ENCODE measurements at places on chromosomes 12 and 14.

DNA sequence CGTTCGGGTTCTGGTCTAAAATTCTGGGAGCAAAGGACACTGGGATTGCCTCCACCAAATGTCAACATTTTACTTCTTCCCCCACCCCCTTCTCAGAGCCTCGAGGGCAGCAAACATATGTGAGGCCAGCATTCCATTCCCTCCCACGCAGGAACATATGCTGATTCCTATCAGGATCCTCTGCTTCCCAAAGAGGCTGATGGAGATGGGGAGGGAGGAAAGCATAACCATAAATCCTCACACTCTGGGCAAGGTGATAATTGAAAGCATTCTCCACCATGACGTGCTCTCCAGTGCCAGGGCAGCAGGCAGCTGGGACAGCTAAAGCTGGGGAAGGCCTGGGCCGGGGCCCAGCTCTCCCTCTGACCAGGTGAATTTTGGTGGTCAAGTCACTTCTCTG lies 395.0 kb downstream of the ZFP36L1 start:
- no peak for DNase-seq

DNA sequence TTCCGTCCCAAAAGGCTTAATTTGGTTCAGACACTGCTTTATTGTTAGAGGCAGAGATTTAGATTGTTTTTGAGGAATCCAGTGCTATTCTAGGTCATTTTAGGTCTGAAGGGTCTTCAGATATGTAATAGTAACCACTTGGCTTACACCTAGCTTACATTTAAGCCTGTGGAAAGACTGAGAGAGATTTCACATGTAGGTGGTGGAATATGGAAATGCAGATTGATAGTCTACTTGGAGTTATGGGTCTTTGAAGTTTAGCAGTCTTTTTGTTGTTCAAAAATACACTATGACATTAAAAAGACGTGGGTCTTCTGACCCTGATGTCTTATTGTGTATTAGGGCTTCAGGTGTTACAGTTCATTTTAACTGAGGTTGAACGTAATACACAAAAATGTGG lies 51.4 kb upstream of the CCT2 start:
- no peak for DNase-seq

DNA sequence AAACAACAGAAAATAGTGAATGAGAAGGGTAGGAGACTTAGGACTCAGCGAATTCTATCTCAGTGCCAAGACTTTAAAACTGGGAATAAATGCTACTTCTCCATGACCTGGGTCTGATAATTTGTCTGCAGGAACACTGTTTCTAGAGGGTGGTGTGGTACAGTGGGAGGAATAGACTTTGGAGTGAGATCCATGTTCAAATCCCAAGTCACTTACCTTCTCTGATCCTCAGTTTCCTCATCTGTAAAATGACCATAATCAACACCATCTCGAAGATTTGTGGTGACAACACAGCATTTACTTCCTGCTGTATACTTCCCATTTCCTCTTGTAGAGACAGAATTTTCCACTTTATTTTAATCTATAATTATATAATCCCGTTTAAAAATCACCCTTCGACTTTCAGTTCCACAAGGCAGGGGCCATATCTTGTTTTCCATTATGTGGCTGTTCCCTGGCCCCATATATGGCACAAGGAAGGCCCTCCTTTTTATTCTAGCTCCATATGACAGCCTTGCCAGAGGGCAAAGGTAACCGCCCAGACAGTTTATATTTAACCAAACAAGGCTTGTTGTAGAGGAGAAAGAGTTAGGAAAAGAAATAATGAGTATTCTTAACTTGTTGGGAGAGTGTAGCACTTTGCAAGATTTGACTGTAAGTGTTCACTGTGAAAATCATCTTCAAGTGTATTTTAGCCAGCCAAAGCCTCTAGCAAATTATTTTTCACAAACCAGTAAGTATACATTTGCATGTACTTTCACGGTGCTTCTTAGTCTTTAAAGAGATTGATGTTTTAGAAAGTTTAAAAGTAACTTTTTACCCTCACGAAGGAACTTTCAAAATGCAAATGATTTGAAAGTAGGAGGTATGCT lies 243.1 kb downstream of the AKAP6 start:
- DNase-seq = no peak

GRCh38 chr12:27711317-27711682 lies 668 bp downstream of the MRPS35 start:
- no peak for DNase-seq

DNA sequence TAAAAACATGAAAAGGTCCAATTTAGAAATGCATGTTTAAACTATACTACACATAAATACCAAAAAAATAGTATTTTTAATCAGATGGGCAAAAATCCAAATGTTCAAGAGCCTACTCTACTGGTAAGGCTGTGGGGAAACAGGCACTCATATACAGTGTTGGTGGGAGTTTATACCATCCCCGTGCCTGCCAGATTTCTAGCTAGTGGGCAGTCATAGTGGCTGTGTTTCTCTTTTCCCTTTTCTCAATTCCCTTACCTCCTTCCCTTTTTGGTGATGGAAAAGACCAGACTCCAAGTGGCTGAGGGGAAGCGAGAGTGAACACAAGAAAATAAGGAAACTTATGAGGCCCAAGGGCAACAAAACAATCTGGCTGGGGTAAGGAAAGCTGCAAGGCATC lies 14.7 kb downstream of the ZNF641 start:
- no peak for DNase-seq

- DNase-seq = no peak
Observed at GRCh38 chr12:12004524-12004923, 66.2 kb upstream of the BCL2L14 start.

- DNase-seq = no peak
Observed at GRCh38 chr12:111441107-111441928, 35.6 kb downstream of the SH2B3 start.

GRCh38 chr12:69880571-69880970 lies 55.5 kb downstream of the MYRFL start:
- DNase-seq = no peak

GRCh38 chr14:102965282-102965681 lies 42.8 kb downstream of the AMN start:
- no peak for DNase-seq

GRCh38 chr14:95197551-95197950 lies 40.2 kb upstream of the DICER1 start:
- DNase-seq = no peak

DNA sequence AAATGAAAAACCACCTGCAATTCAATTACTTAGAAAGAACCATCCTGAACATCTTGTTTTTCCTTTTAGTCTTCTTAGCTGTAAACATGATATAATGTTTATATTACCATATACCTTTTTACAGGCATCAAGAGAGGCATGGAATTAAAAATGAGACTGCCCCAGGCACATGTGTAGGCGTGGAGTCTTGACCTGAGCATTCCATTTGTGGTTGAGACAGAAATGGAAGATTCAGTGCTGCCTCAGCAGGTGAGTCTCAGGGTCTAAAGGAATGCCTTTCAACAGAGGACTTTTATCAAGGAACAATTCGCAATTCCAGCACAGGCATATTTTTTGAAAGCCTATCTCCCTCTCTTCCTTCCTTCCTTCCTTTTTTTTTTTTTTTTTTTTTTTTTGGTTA lies 8.0 kb upstream of the NANOGNB start:
- no peak for DNase-seq

DNA sequence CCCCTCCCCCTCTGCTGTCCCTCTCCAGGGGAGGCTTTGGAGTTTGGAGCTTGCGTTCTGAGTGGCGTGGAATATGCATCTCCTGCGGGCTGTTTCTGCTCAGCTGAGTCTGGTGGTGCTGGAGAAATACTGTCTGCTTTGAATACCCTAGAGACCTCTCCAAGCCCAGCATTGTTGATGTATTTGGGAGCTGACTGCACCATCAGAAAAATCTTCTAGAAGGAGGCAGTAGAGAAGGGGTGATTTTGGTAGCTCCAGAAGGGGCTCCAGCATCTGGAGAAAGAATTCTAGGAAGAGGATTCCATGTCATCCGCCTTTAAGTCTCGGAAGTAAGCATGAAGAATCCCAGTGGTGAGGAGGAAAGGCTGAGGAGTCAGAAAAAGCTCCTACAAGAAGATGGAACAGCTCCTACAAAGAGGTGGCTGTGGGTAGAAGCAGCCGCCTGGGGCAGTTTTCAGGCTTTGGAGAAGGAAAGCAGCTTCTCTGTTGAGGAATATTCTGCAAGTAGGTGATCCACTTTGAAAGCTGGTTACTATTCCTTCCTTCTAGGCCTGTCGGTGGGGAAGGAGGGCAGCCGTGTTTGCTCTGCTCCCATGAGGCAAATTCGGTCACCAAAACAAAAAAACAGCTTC lies 9.7 kb downstream of the MLXIP start:
- no peak for DNase-seq

DNA sequence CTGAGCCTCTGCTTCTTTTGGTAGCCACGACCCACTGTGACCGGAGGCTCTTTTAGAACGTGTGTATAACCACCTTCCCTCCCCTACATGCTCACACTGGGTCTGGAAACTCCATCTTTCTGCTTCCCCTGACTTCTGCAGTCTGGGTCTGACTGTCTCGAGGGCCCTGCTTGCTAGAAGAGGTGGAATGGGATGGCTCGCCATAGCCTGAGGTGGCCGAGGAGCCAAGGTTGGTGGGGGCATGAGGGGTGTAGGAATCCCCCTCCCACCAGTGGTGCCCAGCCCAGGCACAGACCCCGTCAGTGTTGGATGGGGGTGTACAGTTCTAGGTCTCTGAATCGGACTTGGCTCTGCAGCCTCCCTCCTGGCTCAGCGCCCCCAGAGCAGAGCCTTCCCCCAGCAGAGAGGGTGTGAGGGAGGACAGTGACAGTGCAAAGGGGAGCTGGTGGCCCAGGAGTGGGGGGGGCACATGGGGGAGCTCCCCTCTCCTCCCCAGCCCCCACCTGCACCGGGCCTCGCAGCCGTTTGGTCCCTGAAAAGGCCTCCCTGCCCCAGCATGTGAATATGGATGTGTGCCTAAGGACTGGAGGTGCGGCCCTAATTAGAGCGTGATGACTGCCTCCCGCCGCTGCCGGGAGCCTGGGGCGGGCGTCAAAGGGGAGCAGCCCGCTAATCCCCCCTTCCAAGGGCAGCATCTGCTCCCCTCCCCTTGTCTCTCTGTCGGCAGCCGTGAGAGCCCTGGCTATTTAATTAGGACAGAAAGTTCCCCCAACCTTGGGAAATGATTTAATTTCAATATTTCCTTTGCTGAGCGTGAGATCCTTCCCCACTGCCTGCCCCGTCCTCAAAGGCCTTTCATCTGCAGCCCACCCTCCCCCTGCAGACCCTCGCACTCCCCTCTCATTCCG lies 196.2 kb upstream of the C14orf180 start:
- no peak for DNase-seq

DNA sequence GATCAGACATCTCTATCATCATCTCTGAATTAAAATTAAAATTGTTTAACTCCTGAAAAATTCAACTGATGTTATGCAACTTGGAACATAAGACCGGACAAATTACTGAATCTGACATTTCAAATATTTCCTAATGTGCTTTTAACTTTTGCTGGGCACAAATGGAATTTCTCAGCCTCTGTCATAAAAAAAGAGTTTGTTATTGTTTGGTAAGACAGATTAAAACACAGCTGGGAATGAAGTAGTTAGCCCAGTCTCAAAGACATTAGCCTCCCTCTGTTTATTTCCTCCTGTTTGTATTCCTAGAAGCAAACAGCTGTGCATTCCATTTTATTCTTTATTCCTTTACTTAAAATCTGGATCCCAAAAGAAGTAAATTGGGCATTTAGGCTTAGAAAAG lies 29.4 kb downstream of the PLEKHA5 start:
- DNase-seq = no peak

DNA sequence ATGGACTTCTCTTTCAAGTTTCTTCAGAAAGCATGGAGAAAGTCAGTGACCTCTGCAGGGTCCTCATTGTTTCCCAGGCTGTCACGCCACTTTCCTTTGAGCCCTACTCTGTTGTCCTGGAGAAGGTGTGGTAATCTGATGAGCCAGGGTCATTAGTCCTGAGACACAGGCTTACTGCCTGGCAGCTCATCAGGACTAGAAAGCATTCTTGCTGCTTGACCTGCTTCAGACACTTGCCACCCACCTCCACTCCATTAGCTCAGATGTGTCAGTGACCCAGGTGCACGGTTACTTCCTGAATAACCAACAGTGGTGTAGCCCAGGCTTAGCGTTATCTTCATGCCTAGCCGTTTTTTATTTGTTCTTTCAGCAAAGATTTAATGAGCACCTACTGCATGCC lies 93.9 kb downstream of the FGD4 start:
- DNase-seq = no peak

DNA sequence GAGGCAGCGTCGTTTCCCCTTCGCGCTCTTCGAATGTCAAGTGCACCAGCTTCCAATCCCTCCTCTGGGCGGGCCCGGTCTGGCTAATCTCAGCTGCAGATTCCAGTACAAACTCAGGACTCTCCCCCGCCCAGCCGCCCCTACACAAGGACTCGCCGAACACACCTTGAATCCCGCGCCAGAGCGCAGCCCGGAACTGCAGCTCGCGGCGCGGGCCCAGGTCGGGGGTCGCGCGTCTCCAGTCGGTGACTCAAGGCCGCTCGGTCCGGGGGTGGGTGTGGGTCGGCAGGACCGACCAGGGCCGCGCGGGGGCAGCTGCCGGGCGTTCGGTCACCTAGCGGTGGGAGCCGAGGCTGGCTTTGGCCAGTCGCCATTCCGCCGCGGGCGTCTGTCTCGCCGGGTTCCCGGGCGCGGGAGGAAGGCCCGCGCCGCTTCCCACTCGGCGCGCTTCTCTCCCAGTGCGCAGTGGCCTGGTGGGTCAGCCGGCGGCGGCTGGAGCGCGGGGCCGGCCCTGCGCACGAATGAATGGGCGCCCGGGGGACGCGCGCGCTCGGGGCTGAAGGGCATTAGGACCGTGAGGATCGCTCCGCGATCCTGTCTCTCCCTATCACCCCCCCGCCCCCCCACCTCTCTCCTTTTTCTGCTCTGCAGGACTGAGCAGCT lies at the start of gene GALNT16:
GALNT16 (plus strand) TSS at position 632 of the 663 bp plus-strand sequence. CDS start 133 bp downstream, outside the sequence.
- DNase-seq = no peak

DNA sequence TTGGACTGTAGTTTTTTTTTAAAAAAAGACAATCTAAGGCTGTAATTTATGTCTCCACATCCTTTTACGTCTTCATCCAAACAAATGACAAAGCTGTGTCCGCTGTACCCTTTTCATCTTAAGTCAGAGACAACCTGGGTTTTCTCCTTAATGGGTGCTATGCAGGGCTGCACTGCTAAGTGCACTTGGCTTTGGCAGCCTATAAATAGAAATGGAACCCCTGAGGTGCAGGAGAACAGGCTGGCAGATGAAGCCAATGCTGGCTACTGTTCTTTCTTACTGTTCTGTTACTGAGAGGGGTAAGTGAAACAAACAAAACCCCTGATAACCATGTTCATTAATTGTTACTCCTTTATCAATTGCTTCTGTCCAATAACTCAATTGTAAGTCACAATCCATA lies 47.1 kb upstream of the KICS2 start:
- DNase-seq = no peak

- DNase-seq = peak; percentile 39
Observed at GRCh38 chr12:49671031-49671765, 36.0 kb downstream of the FMNL3 start.

DNA sequence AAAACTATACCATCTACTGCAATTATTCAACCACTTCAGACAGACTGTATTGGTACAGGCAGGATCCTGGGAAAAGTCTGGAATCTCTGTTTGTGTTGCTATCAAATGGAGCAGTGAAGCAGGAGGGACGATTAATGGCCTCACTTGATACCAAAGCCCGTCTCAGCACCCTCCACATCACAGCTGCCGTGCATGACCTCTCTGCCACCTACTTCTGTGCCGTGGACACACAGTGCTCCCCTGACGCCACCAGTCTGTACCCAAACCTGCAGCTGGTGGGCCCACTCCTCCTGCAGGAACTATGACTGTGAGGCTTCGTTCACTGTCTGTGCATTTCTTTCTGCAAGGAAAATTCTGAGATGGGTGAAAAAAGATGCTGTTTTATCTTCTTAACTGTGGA lies 284.7 kb downstream of the DAD1 start:
- DNase-seq = no peak

GRCh38 chr14:59253527-59253926 lies 65.1 kb downstream of the DAAM1 start:
- no peak for DNase-seq

GRCh38 chr12:104596898-104597843 lies 140.4 kb downstream of the CHST11 start:
- DNase-seq = no peak
